ENCODE measurements at places on chromosomes 12 and 14.

GRCh38 chr12:53052419-53053217, 2.8 kb downstream of the TNS2 start:
- DNase-seq: peak; percentile 86

DNA sequence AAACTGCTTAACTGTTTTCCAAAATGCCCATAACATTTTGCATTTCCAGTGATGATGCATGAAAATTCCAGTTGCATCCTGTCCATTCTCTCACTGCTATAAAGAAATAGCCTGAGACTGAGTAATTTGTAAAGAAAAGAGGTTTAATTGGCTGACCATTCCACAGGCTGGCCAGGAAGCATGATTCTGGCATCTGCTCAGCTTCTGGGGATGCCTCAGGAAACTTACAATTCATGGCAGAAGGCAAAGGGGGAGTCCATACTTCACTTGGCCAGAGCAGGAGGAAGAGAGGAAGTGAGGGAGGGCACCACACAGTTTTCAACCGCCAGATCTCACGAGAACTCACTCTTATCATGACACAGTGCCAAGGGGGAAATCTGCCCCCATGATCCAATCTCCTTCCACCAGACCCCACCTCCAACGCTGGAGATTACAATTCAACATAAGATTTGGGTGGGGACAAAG, 18.2 kb upstream of the CLEC2D start:
- peak; percentile 44 for DNase-seq

GRCh38 chr14:37230551-37231194, 32.9 kb downstream of the MIPOL1 start:
- DNase-seq: peak; percentile 84

GRCh38 chr12:132061197-132061596, 82.9 kb downstream of the DDX51 start:
- DNase-seq: no peak

GRCh38 chr14:92556863-92557543, 43.4 kb downstream of the RIN3 start:
- DNase-seq: no peak

DNA sequence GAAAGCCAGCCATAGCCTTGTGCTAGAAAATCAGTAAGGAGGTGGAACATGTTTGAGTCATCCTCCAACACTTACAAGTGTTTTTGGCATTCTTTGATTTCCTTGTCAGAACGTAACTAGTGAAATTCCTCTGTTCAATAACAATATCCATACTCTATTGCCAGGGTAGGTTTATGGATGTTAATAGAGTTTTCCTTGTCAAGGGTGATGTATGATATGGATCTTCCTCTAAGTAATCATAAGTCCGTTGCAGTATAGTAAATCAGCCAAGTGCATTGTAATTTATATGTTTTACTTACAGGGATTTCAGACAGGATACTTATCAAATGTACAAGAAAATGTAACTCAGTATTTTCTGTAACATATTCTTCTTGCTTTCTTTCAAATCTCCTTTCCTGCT, 19.4 kb downstream of the NAV3 start:
- no peak for DNase-seq

DNA sequence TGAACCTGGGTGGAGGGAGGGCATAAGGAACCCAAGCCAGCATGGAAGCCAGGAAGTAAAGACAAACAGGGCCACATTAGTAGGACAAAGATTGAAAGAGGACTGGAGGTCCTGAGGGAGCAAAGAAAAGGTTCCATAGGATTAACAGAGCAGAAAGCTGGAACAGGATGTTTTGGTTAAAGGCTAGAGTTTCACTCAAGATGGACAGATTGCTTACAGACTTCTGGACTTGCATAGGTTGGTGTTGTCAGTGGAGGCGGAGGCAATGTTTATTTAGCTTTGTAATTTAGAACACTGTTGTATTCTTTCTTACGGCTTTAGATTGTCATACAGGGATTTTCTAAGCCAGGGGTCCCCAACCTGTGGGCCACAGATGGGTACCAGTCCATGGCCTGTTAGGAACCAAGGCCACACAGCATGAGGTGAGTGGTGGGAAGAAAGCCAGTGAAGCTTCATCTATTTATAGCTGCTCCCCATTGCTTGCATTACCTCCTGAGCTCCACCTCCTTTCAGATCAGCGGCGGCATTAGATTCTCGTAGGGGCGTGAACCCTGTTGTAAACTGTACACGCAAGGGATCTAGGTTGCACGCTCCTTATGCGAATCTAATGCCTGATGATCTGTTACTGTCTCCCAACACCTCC, 31.3 kb downstream of the ZNF664 start:
- no peak for DNase-seq

DNA sequence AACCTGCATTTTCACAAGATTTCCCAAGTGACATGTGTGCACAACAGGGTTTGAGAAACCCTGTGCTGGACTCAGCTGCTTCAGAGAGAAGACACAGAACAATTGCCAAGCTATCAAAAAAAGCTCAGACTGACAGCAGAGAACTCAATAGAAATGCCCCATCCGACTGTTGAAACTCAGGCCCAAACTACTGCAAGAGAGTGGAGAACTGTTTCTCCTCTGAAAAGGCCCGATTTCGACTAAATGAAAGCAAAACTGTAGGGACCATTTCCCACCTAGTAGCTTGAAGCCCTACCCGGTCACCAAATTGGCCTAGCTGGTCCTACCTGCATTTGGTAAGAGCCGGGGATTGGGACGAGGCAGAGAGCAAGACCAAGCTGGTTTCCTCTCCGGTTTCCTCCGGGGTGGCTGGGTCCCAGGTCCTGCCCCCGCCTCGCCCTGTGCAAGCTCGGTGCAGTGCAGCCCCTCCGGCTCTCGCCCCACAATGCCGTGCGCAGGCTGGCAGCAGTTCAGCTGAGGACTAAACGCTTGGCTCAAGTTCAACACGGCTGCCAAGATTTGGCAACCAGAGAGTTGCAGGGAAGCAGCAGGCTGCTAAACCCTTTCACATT, 1180.6 kb downstream of the VRK1 start:
- peak; percentile 53 for DNase-seq

DNA sequence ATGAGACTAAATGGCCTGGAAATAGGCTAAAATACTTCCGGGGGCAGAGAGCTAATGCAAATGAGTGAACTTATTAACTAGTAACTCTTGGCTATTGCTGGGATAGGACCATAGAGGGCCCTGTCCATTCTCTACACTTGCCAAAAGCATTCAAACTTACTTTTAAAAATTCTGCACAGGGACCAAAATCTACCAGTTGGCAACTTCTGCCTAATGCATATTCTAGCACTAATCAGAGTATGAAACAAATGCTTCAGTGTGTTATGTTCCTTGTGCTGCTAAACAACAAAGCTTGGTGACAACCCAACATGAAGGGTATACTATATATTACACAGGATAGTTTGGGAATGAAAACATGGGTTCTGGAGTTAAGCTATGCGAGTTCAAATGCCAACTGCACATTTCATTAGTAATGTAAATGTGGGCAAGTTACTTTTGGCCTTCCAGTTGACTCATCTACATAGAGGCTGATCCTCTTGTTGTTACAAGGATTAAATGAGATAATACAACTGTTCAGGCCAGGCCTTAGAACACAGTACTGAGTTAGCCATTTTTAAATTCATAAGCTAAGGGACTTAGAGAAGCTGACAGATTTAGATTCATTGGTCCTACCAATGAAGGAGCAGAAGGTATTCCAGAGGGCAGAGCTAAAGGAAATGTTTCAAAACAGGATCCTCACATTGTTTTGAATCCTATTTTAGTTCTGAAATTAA, 32.4 kb downstream of the HIGD1C start:
- DNase-seq: no peak

DNA sequence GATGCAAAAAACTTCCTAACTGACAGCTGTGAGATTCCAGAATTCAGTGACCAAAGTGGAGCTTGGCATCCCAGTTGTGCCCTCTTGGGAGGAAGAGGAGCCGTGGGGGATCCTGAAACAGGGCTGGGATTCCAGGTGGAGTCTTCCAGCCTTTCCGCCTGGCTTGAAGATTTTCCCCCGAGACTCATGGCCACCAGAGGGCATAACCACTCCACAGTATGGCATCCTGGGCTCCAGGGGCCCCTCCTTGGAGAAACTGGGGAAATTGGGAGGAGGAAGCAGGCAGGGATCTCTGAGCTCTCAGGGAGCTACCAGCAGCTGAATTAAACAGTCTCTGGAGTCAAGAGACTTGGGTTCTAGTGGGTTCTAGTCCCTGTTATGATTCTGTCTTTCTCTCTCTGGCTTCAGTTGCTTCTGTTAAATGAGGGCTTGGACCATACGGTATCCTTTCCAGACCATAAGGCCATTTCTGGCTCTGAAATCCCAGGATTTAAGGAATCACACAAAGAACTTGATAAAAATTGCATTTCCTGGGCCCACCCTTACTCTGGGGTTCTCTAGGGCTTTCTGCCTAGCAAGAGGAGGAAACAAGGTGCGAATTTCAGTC, 2.6 kb upstream of the TAMALIN start:
- DNase-seq: peak; percentile 70

- no peak for DNase-seq
Observed at GRCh38 chr12:24750263-24750662, 198.6 kb downstream of the BCAT1 start.

- no peak for DNase-seq
Observed at GRCh38 chr14:61925732-61926435, 163.7 kb downstream of the SNAPC1 start.

DNA sequence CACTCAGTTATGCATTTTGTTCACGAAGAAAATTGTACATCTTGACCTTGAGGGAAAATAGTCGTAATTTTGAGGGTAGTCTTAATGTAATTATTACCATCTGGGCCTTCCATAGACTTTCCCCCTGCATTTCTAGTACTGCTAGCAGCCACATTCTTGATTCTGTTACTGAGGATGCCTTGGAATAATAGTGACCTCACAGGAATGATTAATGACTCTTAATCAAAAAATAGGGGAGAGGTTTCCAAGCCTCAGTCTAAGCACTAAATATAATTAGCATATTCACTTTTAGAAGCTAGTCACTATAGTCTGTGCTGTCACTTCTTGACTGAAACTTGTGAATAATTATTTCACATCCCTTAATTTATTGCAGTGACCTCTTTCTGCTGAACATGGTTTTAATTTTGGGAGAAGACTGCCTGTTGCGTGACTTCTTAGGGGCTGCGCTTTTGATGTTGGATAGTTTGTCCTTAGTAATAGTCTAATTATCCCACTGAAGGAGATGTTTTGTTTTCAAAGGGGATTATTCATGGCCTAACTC, 400.5 kb downstream of the ADAMTS20 start:
- peak; percentile 73 for DNase-seq

DNA sequence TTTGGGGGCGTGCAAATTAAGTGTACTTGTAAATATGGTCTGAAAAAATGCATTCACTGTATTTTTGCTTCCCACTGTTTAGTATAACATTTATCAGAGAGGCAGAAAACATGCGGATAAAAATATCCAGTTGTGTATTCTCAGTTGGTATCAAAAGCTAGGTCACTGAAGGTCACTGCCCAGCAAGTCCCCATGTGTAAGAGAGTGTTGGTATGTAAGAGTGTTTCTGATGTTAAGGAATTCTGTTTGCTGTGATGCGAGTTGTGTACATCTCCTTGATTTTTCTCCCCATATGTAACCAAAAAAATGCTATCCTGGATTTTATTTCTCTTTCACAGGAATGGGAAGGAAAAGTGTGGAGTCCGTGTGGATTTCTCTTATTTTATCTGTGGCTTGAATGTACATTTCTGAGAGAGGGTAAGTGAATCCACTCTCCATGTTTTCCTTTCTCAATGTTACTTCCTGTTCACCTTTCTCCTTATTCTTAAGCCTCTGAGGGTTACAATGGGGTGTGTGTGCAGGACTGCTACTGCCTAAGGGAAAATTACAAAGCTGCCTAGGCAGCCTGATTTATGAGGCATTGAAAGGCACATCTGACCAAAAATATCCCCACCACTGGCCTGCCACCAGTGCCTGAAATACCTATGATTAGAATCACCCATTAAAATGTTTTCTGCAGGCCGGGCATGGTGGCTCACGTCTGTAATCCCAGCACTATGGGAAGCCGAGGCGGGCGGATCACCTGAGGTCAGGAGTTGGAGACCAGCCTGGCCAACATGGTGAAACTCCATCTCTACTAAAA, 97.9 kb upstream of the USP44 start:
- peak; percentile 14 for DNase-seq

- no peak for DNase-seq
Observed at GRCh38 chr14:78316052-78316451, 145.9 kb downstream of the NRXN3 start.

DNA sequence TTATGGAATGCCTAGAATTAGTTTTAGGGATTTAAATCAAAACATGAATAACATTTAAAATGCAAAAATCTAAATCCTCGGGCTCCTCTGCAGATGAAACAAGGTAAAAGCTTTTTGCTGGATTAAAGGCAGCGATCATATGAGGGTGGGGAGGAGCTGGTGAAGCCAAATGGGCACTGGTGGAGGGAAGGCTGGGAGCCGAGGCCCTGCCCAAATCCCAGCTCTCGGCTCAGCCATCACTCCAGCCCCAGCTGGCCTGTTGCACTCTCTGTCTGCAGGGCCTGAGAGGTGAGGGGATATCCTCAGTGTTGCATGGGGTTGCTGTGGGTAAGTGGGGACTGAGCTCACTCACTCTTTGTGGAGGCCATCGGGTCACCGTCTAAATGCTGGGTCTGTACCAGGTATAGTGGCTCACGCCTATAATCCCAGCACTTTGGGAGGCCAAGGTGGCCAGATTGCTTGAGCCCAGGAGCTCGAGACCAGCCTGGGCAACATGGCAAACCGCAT, 28.6 kb downstream of the CALM1 start:
- DNase-seq: no peak

DNA sequence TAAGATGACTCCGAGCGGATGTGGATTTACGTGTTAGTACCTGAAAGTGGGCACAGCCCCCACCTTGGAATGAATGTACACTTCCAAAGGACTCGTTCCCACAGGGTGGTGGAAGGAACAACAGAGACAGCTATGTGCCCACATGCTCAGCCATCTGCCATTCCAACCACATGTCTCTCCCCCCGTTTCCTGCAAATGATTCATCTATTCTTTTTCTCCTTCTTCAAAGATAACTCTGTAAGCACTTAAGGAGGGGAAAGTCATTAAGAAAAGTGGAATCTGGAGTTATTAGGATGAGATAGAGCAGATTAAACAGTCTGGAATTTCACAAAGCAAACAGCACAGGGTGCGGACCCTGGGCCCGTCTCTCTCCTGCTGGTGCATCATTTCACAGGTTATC, 18.5 kb upstream of the DUSP6 start:
- peak; percentile 80 for DNase-seq

GRCh38 chr12:128444598-128444997, 177.6 kb downstream of the TMEM132C start:
- DNase-seq: no peak

DNA sequence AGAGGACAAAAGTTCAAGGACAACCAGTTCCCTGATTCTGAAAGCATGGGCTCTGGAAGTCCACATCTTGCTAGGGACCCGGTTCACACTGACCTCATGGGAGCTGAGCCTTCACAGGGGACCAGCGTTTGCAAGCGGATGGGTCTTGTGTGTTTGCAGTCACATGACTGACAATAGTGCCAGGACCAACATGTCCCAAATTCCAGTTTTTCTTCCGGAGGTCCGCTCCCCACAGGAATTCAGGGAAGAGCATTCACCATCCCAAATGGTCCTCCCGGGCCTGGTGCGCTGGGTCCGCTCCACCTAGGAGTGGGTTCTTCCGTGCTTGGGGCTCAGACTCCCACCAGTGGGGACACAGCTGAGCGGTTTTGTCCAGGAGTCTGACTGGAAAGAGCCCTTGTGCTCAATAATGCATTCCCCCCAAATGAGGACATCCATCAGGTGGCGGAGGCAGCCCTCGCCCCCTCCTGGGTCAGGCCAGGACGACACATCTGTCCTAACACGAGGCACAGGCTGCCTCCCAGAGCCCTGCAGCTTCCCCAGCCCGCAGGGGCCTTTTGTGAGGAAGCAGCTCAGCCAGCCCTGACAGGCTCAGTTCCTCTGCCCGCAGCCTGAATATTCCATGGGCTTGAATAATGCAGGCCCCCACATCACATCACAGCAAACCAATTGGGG, 91.8 kb upstream of the BCL11B start:
- DNase-seq: no peak

- no peak for DNase-seq
Observed at GRCh38 chr12:119730381-119730780, 62.4 kb downstream of the PRKAB1 start.

All from fibroblast of the aortic adventitia (primary cell).